Tibial artery (tissue), 4 donors: ENCODE measurements at places on chromosomes 7 and 10.

GRCh38 chr10:48898426-48898825, 41.2 kb downstream of the LRRC18 start:
- DNase-seq, result no peak

DNA sequence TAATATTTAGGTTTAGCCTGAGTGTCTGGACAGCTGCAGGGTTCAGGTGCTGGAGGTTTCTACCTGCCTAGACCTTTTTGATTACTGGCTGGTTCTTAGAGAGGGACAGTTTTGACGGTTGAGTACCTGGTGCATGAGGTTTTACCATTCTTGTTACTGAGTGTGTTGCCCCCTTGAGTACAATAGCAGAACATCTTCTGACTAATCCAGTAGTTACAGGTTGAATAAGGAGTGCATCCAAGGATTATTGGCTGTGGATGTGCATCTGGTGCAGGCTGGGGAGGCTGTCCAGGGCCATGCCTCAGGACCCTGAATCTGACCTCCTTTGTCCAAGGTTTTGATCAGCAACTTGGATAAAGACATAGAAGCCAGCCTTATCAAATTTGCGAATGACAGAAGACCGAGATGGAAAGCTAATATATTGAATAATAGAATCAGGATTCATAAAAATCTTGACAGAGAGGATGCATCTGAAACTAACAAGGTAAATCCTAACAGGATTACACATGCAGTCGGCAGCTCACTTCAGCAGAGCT, 23.1 kb downstream of the PLPP4 start:
- no peak for DNase-seq

GRCh38 chr7:148918058-148918596, 34.0 kb upstream of the EZH2 start:
- no peak for DNase-seq

GRCh38 chr7:29207162-29207801, 12.7 kb downstream of the CHN2 start:
- no peak for DNase-seq

DNA sequence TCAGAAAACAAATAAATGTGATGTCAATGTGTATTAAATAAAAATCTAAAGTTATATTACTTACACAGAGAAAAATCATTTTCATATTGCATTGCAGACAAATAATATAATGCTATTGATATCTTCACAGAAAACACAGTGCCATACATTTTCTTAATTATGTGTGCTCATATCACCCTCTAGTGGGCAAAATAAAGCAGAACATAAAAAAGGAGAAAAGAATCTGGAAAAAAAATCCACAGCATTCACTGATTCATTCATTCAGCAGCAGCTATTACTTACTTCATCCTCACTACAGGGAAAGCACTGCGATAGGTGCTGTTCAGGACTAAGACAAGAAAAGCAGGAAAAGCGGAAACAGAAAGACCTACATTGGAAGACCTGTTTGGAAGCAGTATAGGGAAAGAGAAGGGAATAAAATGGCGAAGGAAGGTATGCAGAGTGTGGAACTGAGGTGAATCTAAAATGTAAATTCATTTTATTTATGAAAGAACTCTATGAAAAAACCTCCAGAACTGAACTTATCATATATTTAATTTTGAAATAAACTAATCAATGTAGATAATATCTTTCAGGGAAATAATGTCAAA, 73.2 kb downstream of the POT1 start:
- DNase-seq, result no peak

DNA sequence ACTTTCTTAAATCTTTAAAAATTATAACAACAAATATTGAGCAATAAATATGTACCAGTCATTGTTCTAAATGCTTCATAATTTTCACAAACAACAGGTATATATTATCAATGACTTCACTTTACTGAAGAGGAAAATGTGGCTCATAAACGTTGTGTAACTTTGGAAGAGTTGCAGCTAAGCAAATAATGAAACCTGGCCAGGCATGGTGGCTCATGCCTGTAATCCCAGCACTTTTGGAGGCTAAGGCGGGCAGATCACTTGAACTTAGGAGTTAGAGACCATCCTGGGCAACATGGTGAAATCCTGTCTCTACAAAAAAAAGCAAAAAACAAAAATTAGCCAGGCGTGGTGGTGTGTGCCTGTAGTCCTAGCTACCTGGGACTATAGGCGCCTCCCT, 71.9 kb upstream of the AMPH start:
- no peak for DNase-seq

DNA sequence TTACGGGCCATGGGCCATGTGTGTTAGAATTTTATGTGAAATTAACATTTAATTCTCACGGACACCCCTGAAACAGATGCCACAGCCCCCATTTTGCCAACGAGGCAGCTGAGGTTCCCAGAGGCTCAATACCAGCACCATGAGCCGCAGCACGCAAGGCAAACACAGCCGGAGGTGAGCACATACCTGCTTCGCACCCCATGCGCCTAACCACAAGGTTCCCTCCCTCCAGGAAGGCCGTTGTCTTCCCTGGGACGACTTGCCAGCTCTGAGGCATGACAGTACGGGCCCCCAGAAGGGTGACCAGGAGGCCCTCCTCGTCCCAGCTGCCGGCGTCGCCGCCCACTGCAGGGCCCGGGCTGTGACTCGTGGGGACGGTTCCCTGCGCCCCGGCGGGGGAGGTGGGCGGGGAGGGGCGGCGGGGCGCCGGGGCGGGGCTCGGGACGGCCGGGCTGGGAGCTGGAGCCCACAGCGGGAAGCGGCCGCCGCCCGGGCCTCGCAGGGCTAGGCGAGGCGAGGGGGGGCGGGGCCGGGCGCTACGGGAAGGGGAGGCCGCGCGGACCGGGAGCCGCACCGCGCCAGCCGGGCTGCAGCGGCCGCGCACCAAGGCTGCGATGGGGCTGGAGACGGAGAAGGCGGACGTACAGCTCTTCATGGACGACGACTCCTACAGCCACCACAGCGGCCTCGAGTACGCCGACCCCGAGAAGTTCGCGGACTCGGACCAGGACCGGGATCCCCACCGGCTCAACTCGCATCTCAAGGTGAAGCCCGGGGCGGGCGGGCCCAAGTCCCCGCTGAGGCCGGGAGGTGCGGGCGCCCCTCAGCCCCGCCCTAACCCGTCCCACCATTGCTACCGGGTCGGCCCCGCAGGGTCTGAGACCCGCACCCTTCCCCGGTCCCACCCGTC, at the start of gene CAV2:
Gene CAV2 (plus strand): TSS at position 571 of the 910 bp plus-strand sequence. CDS start 44 bp downstream, at position 615.
- peak; percentile 90 for DNase-seq

DNA sequence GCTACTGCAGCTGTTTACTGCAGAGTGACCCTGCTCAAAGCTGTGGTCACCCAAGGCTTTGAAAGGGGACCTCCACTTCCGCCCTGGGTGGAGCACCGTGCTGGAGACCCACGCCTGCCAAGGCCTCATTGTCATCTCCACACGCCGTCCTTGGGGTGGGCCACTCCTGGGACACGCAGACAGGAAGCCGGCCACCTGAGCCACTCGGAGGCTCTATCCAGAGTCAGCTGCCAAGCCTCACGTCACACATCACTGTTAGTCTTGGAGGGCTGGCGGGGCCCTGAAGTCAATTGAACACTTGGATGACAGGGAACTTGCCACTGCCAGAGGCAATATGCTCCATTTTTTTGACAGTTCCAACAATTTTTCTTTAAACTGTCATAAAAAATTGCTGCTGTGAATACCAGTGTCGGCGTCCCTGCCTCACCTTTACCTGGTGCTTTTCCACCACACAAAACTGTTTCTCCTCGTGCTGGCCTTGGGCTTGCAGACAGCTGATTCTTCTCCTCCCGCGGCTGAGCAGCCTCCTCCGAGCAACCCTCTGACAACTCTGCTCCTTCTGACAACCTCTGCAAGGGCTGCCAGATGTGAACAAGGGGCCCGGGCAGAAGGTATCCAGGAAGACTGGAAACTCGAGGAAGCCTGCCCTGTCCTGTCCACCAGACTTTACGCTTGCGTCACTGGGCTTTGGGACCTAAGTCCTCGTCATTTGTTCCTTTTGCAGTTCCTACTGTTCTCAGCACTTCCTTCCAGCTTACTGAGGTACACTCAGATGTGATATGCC, 81.9 kb downstream of the EGFR start:
- peak; percentile 81 for DNase-seq

- no peak for DNase-seq
Observed at GRCh38 chr10:9895453-9895852, 1122.2 kb upstream of the CELF2 start.

GRCh38 chr10:19302117-19302516, 253.5 kb downstream of the MALRD1 start:
- DNase-seq, result no peak

DNA sequence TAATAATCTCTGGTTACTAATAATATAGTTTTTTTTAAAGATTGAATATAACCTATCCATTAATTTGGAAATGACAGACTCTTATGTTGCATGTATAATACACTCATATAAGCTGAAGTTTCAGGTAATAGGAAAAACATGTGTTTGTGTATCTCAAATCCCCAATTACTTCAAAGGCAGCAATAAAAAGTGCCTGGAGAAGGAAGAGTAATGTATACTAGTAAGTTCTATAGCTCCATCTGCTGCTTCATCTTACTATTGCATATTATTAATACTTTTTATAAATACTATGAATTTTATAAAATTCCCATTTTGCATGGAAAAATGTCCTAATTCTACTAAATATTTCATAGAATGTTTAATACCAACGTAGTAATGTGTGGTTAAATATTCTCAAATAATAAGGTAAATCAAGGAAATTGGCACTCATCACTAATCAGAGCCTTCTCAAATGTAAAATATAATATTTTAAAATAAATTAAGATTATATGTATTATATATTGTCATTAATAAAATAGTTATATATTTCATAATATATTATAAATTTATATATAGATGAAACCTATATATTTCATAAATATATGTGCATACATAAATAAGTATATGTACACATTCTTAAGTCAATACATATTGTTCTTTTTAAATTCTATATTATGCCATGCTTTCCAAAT, 311.9 kb downstream of the HGF start:
- DNase-seq, result no peak

- DNase-seq, result no peak
Observed at GRCh38 chr10:93065675-93066543, 5.3 kb downstream of the CYP26C1 start.

- DNase-seq, result no peak
Observed at GRCh38 chr7:48933549-48934085, 9.3 kb downstream of the CDC14C start.

- no peak for DNase-seq
Observed at GRCh38 chr10:71432101-71432905, 35.6 kb downstream of the CDH23 start.

GRCh38 chr10:110483633-110484032, 14.1 kb upstream of the DUSP5 start:
- DNase-seq, result no peak

GRCh38 chr10:26481914-26482550, 43.9 kb downstream of the APBB1IP start:
- DNase-seq, result no peak

GRCh38 chr10:71921324-71922027, 42.7 kb upstream of the CHST3 start:
- DNase-seq, result peak; percentile 70

DNA sequence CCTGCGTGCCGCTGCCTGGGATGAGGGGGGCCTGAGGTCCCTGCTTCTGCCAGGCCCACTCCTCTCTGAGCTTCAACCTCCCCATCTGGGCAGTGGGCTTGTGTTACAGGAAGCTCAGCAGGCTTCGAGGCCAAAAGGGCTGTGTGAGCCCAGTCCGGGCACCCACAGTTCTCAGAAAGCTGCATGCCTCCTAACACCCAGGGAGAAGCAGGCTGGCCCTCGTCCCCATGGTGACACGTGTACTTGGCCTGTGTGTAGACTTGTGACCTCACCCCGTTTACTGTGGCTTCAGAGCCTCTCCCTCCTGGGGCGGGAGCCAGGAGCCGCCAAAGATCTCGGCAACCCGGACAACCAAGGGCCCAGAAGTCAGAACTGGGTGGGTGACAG, 2.2 kb upstream of the GRIFIN start:
- peak; percentile 77 for DNase-seq

DNA sequence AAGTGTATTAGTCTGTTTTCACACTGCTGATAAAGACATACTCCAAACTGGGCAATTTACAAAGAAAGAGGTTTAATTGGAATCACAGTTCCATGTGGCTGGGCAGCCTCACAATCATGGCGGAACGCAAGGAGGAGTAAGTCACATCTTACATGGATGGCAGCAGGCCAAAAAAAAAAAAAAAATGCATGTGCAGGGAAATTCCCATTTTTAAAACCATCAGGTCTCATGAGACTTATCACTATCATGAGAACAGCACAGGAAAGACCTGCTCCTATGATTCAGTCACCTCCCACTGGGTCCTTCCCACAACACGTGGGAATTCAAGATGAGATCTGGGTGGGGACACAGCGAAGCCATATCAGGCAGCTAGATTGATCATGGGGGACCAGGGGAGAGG, 136.8 kb downstream of the EXOC4 start:
- no peak for DNase-seq

GRCh38 chr7:2126621-2127020, 106.1 kb downstream of the MAD1L1 start:
- no peak for DNase-seq

DNA sequence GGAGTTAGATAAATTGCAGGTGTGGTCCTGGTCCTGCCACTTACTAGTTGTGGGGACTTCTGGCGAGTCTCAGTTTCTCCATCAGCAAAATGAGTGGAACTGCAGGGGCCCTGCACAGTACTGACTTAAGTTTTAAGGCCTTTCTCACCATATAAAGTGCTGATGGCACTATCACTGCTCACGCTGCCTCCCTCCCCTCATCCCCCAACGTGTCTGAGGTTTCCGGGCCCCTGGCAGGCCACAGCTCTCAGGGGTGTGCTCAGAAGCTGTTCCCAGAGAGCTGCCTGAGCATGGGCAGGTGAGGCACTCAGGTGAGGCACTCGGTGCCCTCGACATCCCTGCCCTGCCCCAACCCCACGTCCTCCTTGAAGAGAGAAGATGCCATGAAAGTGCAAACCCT, 74.2 kb downstream of the VOPP1 start:
- no peak for DNase-seq

DNA sequence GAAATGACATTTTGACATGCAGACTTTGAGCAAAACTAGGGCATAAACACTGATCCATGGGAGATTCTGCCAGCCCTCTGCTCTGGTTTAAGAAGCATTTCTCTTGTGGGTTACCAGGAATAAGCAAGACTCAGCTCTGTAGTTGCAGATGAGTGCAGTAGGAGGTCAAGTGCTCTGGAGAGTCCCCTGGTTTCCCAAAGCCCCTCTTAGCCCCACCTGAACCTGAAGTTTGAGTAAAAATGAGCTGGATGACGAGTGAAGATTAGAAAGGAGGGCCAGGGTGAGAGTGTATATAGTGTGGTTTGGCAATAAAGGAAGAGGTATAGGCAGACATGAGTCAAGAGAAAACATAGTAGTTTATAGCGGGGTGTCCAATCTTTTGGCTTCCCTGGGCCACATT, 220.3 kb downstream of the ARL4A start:
- DNase-seq, result no peak

DNA sequence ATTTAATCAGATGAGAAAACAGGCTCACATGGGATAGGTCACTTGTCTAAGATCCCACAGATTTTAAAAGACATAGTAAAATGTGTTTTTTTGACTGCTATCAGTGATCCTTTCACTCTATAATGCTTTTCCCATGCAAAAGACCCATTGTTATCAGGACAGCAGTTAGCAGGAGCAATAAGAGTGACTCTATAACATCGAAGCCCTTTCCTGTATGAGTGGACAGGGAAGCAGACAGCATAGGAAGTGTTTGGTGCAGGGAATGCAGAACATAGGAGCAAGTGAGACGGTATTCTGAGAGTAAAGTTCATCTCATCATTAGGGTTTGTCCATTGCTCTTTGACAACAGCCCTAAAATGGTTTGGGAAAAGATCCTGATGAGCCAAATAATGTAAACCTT, 68.5 kb downstream of the SLC25A13 start:
- no peak for DNase-seq

GRCh38 chr7:77651575-77652162, 44.6 kb upstream of the RSBN1L start:
- no peak for DNase-seq
